ENCODE measurements at places on chromosomes 3 and 15. TPM values are rescaled to one million over a fixed set of nuclear protein-coding genes. Genes with fewer than 3 reads are reported as not detected.

PRTG gene
- total RNA-seq: 10.8 TPM

LRRC49 gene
- total RNA-seq: 3.8 TPM

IP6K2 gene
- total RNA-seq: 53.7 TPM

ACTR8 gene
- 18.0 TPM for total RNA-seq

CILP gene
- total RNA-seq: 0.41 TPM

SLC6A20 gene
- total RNA-seq: 0.01 TPM

GOLGA8R gene
- total RNA-seq: 0.16 TPM

COX17 gene
- 104 TPM for total RNA-seq

NGRN gene
- 102 TPM for total RNA-seq

LOXL1 gene
- 1.2 TPM for total RNA-seq

CHSY1 gene
- 33.9 TPM for total RNA-seq

PAK6 gene
- total RNA-seq: 0.17 TPM

CSNK1G1 gene
- 17.3 TPM for total RNA-seq

RPS17 gene
- 4,128 TPM for total RNA-seq

ALPK3 gene
- 0.10 TPM for total RNA-seq

DAZL gene
- total RNA-seq: not detected

VWA5B2 gene
- total RNA-seq: 0.60 TPM

CPEB1 gene
- total RNA-seq: 3.3 TPM

EBLN2 gene
- 0.43 TPM for total RNA-seq

PPIB gene
- 764 TPM for total RNA-seq

CDHR4 gene
- total RNA-seq: 0.17 TPM

Data from A549 treated with Hydrocortisone at 1 μM for 4 hours (cell line).